ENCODE measurements at places on chromosomes 3 and 15. TPM values are rescaled to one million over a fixed set of nuclear protein-coding genes. Genes with fewer than 3 reads are reported as not detected.

Gene RAB6B
- total RNA-seq: 0.08 TPM

DNA sequence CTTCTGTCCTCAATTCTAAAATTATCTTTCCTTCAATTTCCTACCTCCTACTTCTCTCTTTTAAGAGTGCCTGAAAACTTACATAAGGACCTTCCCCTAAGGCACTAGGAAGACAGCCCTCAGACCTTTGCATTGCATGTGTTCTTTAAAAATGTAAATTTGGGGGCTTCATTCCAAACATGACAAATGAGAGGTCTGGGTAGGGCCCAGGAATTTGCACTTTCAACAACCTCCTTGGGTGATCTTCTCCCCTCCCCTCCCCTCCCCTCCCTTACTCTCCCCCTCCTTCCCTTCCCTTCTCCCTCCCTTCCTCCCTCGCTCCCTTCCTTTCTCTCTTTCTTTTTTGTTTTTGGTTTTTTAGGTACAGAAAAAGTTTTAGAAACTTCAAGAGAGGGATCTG, 18.7 kb downstream of the USF3 start:
- H3K4me3 ChIP-seq: no peak overlapping the region
- peaks cover 2% of the 10 kb centered on the region for H3K36me3 ChIP-seq
- DNase-seq: no peak
- H3K4me1 ChIP-seq: peaks cover 16% of the 10 kb centered on the region
- no peaks in the 10 kb centered on the region for H3K27me3 ChIP-seq

- H3K4me3 ChIP-seq: no peak overlapping the region
- H3K4me1 ChIP-seq: no peaks in the 10 kb centered on the region
- no peaks in the 10 kb centered on the region for H3K27me3 ChIP-seq
- no peaks in the 10 kb centered on the region for H3K36me3 ChIP-seq
- no peak overlapping the region for H3K27ac ChIP-seq
Measured at GRCh38 chr3:111616417-111617105, 21.4 kb upstream of the ZBED2 start.

GRCh38 chr15:35444557-35445204, 101.3 kb downstream of the DPH6 start:
- no peaks in the 10 kb centered on the region for H3K27me3 ChIP-seq
- no peak overlapping the region for H3K4me3 ChIP-seq
- no peaks in the 10 kb centered on the region for H3K36me3 ChIP-seq
- DNase-seq: no peak
- no peak overlapping the region for H3K27ac ChIP-seq
- no peaks in the 10 kb centered on the region for H3K4me1 ChIP-seq

DNA sequence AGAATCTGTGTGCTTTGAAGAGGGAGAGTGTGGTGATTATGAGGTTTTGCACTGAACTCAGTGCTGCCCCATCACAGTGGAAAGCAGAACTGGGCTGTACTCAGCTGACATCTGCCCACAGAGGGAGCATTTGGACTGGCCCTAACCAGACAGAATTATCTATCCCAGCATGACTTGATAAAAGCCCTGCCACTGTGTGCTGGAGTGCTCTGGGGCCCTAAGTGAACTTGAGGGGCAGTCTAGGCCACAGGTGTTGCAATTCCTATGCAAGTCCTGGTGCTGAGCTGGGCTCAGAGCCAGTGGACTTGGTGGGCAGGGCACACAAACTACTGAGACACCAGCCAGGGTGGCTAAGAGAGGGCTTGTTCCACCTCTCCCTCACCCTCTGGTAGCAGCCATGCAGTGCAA, 269.2 kb upstream of the CTNNB1 start:
- no peaks in the 10 kb centered on the region for H3K36me3 ChIP-seq
- no peak overlapping the region for H3K4me3 ChIP-seq
- H3K27ac ChIP-seq: no peak overlapping the region

All from liver (tissue), 10 donors.